ENCODE measurements at places on chromosomes 13 and 19.

DNA sequence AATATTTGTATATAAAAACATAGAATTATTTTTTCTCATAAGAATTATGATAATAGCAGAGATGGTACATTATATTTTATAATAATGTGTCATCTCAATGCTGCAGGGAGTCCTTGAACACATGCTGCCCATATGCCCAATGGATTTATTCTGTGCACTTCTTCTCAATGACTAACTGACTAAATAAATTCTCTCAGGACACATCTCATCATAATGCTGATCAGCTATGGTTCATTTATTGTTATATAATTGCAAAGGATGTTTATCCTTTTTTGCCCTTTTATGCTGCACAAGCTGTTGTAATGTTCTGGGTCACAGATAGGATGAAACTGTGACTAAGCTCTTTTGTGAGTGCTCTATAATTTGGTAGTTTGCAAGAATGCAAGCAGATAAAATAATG lies 1273.3 kb upstream of the ATXN8OS start:
- DNase-seq = no peak

- DNase-seq = no peak
Observed at GRCh38 chr19:29187676-29188075, 25.3 kb downstream of the UQCRFS1 start.

DNA sequence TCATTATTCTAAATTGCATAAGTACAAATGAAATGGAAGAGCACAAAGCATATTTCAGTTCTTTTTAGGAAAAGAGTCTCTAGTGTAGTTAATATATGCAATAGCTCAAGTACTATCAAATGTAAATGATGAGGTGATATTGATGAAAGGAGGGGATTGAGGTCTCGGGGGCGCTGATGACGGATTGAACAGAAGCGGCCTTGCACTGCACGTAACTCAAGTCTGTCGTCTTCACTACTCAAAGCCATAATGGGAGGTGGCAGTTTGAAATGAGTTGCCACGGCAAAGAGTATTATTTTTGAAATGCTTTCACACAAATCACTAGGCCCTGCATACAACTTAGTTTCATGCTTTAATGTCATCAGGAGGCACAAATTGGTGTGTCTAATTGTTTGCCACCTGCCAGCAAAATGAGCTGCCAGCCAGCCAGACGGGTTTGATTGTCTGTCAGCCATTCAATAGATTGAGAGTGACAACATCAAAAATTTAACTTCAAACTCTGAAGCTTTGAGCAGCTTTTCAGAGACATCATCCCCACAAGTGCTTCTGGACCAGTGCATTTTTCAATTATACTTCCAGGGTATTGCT lies 256.6 kb downstream of the NBEA start:
- no peak for DNase-seq

- peak; percentile 88 for DNase-seq
Observed at GRCh38 chr19:13100031-13100588, 2.5 kb downstream of the LYL1 start.

DNA sequence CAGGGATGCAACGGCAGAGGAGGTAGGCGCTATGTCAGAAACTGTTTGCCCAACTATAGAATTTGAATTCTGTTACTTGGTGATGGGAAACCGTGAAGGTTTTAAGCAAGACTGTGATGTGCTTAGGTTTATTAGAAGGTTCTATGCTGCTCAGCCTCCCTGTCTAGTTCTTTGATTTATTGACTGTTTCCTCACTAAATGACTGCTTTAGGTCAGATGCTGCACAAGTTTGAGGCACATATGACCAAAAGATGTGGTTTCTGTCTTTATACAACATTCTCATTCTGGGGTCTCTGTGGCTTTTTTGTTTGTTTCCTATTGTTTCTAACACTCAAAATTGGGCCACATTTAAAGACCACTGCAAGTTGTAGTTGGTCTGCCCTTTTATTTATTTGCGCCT lies 323.0 kb upstream of the OBI1 start:
- no peak for DNase-seq

- DNase-seq = no peak
Observed at GRCh38 chr13:42524487-42525034, 49.4 kb upstream of the TNFSF11 start.

DNA sequence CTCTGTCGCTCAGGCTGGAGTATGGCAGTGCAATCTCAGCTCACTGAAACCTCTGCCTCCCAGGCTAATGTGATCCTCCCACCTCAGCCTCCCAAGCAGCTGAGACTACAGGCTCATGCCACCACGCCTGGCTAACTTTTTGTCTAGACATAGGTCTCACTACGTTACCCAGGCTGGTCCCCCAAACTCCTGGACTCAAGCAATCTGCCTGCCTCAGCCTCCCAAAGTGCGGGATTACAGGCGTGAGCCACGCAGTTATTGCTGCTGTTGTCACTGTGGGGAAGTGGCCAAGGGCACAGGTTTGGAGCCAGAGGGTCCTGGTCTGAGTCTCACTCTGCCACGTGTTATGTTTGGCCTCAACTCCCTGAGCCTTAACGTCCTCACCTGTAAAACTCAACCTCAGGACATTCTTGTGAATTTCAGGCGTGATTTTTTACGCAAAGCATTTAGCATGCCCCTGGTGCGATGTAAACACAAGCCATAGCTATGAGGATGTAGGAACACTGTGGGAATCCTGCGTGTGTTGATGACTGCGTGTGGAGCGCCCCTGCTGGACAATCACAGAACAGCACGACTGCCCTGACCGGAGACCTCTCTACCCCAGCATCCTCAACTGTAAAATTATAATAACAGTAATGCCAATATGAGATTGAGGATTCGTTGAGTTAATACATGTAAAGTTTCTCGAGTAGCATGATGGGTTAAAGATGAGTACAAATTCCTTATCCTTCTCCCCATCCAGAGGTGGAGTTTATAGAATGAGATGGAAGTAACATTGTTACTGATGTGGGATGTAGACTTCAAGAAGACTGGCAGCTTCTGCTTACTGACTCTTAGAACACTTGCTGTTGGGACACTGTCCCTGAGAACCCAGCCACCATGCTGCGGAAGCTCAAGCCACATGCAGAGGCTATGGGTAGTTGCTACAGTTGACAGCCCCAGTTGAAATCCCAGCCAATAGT lies 41.8 kb upstream of the PNMA8B start:
- DNase-seq = peak; percentile 81

DNA sequence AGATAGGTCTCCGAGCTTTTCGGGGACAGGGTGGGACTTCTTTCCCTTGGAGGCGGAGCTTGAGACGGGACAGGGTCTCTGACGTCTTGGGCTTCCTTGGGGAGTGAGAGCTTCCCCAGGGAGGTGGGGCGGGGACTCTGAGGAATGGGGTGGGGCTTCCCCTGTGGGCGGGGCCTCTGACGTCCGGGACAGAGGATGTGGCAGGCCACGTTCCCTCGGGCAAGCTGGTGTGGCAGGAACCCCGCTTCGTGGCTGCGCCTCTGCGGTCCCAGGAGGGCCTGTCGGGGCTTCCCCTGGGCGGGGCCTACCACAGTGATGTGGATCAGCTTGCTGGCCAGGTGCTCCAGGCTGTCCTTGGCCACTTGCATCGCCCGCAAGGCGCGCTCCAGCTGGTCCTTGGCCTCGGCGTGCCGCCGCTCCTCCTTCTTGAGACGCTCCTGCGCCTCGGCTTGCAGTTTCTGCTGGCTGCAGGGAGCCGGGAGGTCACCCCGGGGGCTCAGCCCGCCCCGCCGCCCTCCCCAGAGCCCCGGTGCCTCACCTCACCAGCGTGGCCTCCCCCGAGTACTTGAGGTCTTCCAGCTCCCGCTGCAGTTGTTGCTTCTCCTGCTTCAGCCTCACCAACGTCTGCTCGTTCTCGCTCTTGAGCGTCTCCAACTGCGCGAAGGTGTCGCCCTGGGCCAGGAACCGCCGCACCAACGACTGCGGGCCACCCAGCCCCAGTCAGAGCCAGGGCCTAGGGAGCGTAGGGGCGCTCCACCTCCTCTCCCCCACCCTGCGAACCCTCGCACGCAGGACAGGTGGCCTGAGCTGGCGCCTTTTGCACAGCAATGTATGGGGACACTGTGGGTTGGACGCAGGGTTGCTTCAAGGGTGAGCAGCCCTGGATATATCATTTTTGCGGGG lies 3.3 kb upstream of the RGL3 start:
- DNase-seq = peak; percentile 86

DNA sequence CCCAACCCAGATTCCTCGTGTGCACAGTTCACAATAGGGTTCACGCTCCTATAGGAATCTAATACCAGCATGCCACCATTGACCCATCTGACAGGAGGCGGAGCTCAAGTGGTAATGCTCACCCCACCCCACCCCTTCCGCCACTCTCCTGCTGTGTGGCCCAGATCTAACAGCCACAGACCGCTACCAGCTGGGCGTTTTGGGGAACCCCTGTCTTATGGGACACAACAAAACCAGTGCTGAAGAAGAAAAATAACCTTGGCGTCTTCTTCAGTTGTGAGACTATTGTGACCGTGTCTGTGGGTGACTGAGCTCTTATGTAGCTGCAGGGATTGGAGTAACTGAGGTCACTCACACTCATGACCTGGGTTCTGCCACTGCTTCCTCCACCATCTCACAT lies 5.2 kb upstream of the OR10H1 start:
- DNase-seq = no peak

GRCh38 chr19:29487432-29487831 lies 38.4 kb upstream of the VSTM2B start:
- DNase-seq = no peak

DNA sequence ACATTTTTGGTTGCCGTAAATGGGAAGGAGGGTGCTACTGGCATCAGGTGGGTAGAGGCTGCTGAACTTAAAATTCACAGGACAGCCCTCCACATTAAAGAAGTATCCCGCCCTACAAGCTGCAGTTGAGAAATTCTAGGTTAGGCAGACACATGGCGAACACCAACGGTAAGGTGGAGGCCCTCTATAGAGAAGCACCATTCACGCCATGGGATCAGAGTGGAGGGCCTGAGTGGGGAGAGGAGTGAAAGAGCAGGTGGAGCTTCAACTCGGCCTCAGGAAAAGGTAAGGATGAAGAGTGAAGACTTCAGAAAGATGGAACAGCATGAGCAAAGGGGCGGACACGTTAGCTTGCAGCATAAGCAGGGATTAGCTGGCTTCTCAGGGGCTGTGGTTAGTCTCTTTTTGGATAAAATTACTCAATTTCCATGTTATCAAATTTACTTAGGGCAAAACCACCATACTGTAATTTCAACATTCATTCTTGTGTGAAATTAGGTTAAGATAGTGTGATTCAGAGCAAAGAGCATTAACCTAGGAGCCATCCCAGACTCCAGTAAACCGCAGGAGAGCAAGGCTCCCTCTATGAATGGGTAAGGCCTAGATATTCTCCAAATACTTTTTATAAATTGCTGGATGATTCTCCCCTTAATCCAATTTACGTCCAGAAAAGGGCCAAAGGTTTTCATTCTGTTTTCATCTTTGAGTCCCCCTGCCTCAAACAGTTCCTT lies 1.2 kb downstream of the EEF1AKMT1 start:
- DNase-seq = no peak

All from activated CD8-positive, alpha-beta memory T cell treated with anti-CD3 and anti-CD28 coated beads, Interleukin-2, amount 50 U/mL, for 48 hours (primary cell).